ENCODE measurements at places on chromosomes 5 and 9. TPM values are rescaled to one million over a fixed set of nuclear protein-coding genes. Genes with fewer than 3 reads are reported as not detected.
A peak's percentile ranks its signal among the peaks of the same experiment; 100 is the strongest.

Gene CCNO
- total RNA-seq, result 0.95 TPM

Gene SLC6A18
- not detected for total RNA-seq

GRCh38 chr9:137371946-137372651 is 50.9 kb downstream of the EXD3 start:
- H3K27me3 ChIP-seq, result no peaks in the 10 kb centered on the region
- H3K4me3 ChIP-seq, result no peak overlapping the region
- no peak overlapping the region for H3K27ac ChIP-seq
- peaks cover 8% of the 10 kb centered on the region for H3K4me1 ChIP-seq

- no peak overlapping the region for H3K4me3 ChIP-seq
- H3K27ac ChIP-seq, result peak overlapping the region; percentile 17
- H3K4me1 ChIP-seq, result no peaks in the 10 kb centered on the region
- no peaks in the 10 kb centered on the region for H3K36me3 ChIP-seq
These were observed 10.8 kb downstream of the KCNV2 start for GRCh38 chr9:2727966-2728613.

All from thoracic aorta (tissue), 2 donors.